ENCODE measurements at places on chromosomes 1 and 21.

DNA sequence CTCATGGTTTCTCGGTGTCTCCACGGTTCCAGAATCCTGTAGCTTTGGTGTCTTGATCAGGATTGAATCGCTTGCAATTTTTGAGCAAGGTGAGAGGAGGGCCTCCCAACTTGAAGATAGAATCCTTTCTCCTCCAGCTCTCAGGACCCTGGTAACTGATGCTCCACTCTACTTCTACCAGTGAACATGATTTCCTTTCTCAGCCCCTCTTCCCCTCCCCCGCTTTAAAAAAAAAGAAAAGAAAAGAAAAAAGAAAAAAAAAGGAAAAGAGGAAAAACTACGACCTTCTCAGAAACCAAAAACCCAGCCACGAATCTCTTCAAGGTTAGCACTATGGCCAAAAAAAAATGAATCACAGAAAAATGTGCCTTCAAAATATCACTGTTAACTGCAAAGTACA is 1.2 kb downstream of the ARHGEF11 start:
- DNase-seq = no peak

GRCh38 chr1:85460555-85461088 is 4.3 kb downstream of the DDAH1 start:
- no peak for DNase-seq

DNA sequence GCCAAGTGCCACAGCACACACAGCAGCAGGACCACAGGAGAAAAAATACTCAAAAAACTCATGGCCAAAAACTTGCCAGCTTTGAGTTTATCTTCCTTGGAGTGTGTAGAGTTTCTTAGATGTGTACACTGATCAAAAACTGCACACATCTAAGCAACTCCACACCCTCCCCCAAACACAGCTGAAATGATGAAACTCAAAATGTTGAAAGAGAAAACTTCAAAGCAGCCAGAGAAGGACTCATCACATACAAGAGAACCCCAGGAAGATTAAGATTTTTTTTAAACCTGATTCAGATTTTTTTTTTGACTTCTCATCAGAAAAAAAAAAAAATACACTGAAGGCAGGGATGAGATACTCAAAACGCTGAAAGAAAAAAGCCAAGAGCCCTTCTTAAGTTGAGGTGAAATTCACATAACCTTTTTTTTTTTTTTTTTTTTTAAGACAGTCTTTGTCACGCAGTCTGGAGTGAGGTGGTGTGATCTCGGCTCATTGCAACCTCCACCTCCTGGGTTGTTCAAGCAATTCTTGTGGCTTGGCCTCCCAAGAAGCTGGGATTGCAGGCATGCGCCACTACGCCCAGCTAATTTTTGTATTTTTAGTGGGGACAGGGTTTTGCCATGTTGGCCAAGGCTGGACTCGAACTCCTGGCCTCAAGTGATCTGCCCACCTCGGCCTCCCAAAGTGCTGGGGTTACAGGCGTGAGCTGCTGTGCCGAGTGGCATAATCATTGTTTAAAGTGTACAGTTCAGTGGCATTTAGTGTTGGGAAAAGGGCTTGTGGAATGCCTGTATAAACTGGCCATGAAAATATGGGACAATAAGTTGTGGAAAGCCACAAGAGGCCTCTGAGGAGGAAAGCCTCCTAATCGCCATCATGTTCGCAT is 20.9 kb upstream of the PDXK start:
- DNase-seq = no peak

- DNase-seq = no peak
Observed at GRCh38 chr21:34499116-34499515, 12.9 kb downstream of the KCNE1 start.

- no peak for DNase-seq
Observed at GRCh38 chr1:54606096-54606989, 17.0 kb downstream of the FAM151A start.

DNA sequence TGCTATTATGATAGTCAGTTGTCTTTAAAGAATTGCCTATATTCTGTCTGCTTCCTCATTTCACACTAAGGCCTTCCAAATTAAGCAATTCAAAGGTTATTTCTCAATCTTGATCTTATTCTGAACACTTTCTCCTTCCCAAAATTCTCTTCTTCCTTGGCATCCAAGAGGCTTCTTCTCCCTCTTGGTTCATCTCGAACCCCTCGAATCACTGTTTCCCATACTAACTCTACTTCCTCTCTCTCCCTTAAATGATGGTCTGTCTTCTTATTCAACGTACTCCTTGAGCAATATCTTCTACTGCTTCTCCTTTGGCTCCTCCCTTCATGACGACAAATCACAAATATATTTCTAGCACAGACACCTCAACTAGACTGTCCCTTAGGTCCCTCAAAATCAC is 4.5 kb downstream of the COPA start:
- no peak for DNase-seq

Measured in stimulated activated CD4-positive, alpha-beta T cell treated with anti-CD3 and anti-CD28 coated beads, Interleukin-1b, Interleukin-23, amount 100 ng/mL, for 4 hours (primary cell).